Kidney glomerular epithelial cell (primary cell): ENCODE measurements at places on chromosomes 1 and 21.

DNA sequence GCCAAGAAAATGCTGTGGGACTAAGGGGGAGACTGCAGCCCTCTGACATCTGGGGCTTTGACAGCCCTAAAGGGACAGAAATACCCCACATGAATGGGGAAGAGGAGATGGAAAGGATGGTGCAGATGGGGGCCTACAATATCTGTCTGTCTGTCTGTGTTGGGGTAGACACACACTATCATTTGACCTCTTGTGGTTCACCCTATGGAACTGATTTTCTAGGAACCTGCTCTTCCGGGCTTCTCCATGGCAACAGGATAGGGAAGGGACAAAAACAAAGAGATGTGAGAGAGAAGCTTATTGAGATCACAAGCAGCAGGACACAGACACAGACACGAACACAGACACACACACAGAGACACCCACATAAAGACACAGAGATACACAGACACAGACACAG, 17.1 kb downstream of the KIF21B start:
- DNase-seq, result no peak

GRCh38 chr1:18475234-18475905, 5.4 kb upstream of the KLHDC7A start:
- no peak for DNase-seq

DNA sequence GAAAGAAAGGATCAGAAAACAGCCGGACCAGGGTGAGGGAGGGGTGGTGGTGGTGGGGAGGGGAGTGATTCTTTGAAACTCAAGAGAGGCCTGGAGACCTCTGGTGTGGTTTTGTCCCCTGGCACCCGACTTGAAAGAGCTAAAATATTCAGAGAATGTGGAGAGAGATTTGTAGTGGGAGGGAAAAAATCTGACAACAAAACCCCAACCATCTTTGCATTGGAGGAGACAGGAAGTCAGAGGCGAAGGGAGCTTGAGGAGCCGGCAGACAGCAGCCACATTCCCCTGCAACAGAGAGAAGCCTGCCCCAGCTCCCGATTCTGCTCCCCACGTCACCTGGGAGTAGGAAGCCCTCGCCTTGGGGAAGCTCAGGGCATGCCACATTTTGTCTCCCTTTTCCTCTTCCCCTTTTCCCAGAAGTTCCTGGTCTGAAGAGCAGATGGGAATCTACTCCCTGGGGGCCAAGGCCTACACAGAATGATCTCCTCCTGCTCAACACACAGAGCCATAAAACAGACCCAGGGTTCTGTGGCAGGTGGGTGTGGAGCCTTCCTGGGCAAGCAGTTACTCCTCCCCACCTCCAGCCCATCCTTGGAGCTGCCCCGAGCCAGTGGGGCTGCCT, 84.9 kb downstream of the ITPKB start:
- peak; percentile 47 for DNase-seq

DNA sequence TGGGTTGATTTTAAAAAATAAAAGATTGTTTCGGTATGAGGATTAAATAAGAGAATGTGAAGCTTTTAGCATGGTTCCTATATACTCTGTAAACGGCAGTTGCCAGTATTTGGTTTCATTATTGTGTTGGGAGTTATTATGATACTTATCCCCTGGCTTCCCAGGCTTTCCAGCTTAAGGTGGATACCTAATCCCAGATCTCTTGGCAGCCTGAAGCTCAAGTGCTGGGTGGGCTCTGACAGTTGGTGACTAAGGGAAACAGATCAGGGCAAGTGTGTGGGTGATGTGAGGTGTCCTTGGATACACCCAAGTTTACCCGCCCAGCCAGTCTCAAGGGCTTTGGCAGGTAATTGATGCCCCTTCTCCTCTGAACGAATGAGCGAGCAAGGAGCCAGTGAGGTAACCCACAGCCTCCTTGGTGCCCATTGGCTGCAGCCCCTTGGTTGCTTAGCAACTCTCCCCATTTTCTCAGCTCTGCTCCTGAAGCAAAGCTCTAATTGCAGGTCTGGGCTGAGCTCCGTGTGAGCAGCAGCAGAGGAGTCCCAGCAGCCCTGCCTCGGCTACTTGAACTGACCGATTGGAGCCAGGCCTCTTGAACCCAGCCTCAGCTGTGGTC, 6.1 kb downstream of the IPO13 start:
- no peak for DNase-seq

DNA sequence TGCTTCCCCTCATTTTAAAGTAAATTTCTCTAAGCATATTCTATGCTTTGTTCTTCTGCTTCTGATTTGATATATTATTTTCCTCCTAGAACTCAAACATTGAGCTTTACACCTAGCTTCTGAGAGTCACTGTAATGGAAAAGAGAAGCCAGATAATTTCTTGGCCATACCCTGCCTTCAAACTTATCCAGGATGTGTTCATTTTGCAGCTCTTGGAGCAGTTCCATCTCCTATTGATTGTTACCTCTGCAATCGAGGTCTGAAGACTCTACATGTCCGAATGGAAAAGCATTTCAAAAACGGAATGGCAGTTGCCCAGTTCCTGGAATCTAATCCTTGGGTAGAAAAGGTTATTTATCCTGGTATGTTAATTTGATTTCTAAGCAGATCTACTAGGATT, 20.8 kb downstream of the CTH start:
- no peak for DNase-seq

DNA sequence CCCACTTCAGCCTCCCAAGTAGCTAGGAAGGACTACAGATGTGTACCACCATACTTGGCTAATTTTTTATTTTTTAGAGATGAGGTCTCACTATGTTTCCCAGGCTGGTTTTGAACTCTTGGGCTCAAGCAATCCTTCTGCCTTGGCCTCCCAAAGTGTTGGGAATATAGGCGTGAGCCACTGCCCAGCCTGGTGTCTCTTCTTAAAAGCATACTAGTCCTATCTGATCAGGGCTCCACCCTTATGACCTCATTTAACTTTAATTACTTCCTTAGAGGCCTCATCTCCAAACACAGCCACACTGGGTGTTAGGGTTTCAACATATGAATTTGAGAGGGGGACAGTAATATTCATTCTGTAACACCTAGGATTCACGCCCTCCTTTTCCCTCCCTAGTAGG, 130.9 kb downstream of the GLIS1 start:
- no peak for DNase-seq

DNA sequence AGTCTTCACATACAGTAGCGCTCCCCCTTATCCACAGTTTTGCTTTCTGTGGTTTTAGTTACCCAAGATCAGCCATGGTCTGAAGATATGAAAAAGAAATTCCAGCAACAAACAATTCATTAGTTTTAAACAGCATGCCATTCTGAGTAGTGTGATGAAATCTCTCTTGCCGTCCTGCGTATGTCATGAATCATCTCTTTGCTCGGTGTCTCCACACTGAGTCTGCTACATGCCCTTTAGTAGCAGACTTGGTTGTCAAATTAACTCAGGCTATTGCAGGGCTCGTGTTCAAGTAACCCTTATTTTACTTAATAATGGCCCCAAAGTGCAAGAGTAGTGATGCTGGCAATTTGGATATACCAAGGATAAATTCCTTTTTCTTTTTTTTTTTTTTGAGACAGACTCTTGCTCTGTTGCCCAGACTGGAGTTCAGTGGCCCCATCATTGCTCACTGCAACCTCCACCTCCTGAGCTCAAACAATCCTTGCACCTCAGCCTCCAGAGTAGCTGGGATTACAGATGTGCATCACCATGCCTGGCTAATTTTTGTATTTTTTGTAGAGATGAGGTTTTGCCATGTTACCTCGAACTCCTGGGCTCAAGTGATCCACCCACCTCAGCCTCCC, 22.6 kb downstream of the PHACTR4 start:
- DNase-seq, result peak; percentile 62

DNA sequence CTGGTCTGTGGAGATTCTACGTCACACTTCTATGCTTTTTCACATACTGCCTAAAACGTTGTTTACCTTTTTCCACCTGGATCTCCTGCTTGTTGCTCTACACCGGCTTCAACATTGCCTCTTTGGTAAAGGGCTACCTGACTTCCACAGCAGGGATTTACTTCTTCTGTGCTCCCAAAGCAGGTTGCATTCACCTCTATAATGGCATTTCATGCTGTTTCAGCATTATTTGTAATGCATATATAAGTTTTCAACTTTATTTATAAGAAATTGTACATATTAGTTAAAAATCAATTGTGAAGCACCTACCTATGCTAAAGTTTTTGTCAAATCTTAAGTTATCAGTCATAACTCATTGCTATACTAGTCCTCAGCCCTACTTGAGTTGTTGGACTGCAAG, 55.4 kb downstream of the DDAH1 start:
- no peak for DNase-seq

DNA sequence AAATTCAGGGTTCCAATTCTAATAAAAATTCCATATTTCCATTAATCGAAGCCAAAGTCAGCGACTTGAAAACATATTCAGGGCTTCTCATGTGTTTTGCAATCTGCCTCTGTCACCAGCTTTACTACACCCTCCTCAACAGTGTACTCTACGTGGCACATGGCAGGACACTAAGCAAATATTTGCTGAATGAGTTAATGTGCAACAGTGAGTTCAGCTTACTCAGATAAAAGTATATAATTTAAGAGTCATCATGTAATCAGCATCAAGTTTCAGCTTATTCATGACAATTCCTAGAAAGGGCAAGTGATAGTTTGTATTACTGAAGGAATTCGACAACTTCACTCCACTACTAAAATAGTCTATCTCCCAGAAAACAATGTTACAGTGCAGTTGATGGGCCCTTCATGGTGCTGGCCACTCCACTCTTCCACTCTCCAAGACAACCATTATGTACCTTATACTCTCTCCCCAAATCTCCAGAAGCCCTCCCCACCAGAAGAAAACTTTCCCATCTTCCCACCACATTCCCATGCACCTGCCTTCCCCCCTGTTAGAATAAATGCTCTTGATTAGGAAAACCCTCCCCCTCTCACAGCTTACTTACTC, 97.3 kb downstream of the TTLL7 start:
- DNase-seq, result peak; percentile 34

GRCh38 chr1:174902531-174903099, 97.1 kb upstream of the CACYBP start:
- DNase-seq, result peak; percentile 80

GRCh38 chr1:4634156-4634792, 20.1 kb upstream of the AJAP1 start:
- no peak for DNase-seq

DNA sequence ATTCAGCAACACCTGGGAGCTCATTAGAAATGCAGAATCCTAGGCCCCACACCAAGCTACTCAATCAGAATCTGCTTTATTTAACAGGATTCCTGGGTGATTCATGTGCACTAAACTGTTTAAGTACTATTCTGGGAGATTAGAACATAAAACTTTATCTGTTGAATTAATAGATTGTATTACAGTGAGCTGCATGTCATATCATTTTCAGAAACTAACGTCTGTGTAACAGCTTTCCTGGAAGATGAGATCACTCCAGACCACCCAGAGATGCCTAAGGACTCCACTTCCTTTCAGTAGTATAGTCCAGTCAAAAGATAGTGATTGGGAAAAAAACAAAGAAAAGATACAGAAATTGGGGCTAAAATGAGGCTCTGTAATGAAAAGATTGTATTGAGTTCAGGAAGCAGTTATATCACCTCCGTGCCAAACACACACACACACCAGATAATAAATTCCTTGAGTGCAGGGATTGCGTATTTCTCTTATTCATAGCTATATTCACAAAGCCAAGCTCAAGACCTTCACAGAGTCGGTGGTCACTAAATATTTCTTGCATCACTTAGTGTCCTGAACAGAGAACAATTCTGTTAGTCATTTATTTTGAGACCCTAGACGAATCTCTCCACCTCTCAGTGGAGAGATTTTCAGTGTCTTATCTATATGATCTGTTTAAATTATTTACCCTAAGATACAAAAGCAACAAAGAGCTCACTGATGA, 178.2 kb downstream of the DSCAM start:
- no peak for DNase-seq

- no peak for DNase-seq
Observed at GRCh38 chr1:16307222-16307621, 45.1 kb downstream of the FBXO42 start.

GRCh38 chr1:211318576-211319280, 7.9 kb upstream of the TRAF5 start:
- no peak for DNase-seq

DNA sequence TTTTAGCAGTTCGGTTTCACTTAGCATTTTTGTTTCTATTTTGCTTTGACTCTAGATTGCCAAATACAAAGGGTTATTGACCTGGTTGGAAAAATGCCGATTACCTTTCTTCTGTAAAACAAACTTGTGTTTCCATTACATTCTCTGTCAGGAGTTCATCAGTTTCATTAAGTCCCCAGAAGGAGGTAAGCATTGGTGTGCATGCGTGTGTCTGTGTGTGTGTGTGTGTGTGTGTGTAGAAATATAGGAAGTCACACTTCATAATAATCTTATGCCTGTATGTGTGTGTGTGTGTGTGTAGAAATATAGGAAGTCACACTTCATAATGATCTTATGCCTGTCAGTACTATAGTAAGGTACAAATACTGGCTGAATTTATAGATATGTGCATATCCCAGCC, 10.0 kb downstream of the RGSL1 start:
- no peak for DNase-seq

DNA sequence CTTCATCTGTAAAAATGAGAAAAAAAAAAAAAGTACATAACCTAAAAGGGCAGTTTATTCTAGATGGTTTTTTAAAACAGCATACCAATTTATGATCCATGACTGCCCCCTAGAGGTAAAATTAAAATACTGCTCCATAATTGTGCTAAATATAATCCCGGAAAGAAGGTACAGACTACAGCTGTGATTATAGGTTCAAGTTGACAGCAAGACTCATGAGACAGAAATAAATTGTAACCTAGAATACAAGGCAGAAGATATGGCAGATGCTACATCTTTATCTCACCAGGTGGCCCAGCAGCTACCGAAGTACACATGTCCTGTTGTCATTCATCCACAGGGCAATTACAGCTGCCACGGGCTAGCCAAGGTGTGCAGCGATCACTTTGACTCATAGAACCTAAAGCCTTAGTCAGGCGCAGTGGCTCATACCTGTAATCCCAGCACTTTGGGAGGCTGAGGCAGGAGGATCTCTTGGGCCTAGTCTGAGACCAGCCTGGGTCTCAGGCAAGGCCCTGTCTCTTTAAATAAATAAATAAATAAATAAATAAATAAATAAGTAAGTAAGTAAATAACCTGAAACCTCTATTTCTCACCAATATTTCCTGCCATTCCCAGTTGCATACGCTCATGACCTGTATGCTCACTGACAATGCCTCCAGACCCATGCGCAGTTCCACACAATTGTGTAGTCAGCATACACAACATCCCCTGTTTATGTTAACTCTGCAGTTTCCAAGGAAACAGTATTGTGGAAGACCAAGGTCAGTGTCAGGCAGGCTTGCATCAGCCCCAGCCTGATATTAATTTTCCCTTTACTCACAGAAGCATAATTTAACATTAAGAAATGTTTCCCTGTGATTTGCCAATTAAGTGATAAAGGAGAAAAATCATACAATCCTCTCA, 18.3 kb upstream of the PPIE start:
- DNase-seq, result peak; percentile 32

DNA sequence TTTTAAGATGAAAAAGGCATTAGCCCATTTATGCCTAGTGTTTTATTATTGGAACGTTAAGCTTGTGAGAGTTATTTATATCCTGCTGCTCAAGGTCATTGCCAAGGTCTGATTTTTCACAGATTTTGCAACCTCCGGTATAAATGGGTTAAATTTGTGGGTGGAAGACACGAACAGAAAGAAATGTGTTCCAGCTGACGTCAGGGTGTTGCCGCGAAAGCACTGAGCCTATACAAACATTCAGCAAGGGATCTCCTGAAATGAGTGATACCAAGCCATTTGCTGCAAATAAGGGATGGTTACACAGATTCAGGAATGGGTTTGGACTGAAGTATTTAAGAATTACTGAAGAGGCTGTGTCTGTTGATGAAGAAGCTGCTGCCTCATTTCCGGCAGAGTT, 32.2 kb downstream of the TMED5 start:
- DNase-seq, result no peak

GRCh38 chr1:97505816-97506215, 415.0 kb downstream of the DPYD start:
- no peak for DNase-seq
